ENCODE measurements at places on chromosomes 2 and 18. TPM values are rescaled to one million over a fixed set of nuclear protein-coding genes. Genes with fewer than 3 reads are reported as not detected.

STEAP3 gene
- 27.0 TPM for total RNA-seq

- DNase-seq, result no peak
Measured at GRCh38 chr2:95039363-95039762, 13.9 kb downstream of the MAL start.

DNA sequence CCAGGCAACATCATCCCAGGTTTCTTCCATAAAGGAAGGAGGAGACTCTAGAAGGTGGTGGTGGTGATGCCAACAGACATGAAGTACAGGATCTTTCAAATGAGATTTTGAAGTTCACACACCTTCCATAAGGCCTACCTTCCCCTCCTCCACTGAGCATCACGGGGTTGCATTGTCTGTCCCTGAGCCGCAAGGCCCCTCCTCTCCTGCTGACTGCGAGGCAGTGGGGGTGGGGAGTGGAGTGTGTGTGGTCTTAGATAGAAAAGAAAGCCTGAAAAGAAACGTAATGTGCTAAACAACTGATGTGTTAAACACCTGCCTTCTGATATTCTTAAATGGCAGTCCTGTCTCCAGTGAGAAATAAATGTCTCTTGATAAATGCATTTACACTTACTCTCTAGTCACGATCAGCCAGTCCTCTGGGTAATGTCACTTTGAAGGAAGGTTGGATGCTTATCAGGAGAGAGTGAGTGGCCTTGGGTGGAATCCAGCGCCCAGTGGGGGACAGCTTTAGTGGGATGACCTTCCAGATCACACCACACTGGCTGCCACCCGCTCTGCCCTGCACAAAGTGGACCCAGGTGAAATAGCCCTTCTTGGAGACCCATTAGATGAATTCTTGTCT is 5.5 kb upstream of the SCYGR5 start:
- no peak for DNase-seq

DNA sequence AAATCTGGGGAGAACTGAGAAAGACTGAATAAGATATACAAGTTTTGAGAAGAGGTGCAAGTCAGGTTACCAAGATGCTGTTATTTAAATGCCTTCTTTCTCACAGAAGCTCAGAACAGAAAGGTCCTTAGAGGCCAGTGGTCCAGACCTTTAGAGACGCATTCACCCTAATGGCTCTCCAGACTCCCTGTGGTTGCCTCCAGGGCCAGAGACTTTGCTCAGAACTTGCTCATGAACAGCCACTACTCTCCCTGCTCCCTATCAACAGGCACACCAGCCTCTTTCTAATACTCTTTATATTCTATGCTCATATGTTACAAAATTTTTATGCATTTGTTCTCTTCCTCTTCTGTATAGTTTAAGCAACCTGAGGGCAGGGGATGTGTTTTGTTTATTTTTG is 349.0 kb upstream of the TNP1 start:
- DNase-seq, result no peak

GRCh38 chr2:137157851-137158250 is 392.5 kb downstream of the THSD7B start:
- DNase-seq, result no peak

DNA sequence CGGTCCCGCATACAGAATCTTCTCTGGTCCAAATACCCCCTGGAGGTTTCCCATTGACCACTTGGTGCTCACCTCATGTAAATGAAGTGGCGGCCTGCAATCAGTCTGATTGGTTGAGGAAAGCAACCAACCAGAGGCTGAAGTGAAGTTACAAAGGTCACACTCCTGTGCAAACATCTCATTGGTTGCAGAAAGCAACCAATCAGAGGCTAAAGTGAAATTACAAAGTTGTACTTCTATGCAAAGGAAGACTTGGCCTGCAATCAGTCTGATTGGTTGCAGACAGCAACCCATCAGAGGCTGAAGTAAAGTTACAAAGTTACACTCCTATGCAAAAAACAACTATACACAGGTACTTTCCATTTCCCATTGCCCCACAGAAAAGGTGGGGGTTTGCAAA is 2.5 kb upstream of the SP100 start:
- no peak for DNase-seq

- no peak for DNase-seq
Measured at GRCh38 chr2:4674007-4674406, 970.6 kb downstream of the DCDC2C start.

- no peak for DNase-seq
Measured at GRCh38 chr2:11203480-11203879, 48.2 kb downstream of the SLC66A3 start.

RUFY4 gene
- total RNA-seq, result not detected

GRCh38 chr18:35842536-35842935 is 129.9 kb upstream of the RMP24 start:
- no peak for DNase-seq

UGT1A6 gene
- 20.2 TPM for total RNA-seq

Data from transverse colon (tissue), 4 donors.